DMS79 (cell line): ENCODE measurements at places on chromosomes 2 and 18.

DNA sequence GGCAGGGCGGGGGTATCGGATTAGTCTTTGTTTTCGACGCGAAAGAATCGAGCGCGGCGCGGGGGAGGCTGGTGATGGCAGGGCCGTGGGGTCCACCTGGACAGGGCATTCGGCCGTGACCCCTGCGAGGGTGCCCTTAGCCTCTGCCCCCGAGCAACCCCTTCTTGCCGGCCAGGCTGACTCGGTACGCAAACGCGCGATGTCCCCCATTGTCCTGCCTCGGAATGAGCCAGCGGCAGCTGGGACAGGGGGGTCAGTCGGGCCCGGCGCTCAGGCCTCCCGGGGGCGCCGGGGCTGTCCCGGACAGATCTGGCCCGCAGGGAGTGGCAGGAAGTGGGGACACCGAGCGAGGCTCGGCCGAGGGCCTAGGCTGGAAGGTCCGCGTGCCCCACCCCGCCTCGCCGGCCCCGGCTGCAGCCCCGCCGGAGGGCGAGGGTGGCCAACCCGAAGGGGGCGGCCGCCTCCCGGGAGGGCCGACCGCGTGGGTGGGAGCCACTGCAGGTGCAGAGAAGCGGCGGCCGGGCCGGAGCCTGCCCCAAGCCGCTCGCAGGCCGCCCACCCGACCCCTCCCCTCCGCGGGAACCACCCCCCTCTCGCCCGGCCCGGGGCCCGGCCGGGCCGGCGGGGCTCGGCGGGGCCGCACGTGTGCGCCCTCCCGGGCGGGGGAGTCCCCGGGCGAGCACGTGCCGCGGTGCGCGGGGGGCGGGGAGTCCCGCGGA, at the start of gene TET3:
TSS of gene TET3 (plus strand) at position 708 of the 719 bp plus-strand sequence. CDS start 1,494 bp downstream, outside the sequence.
- no peak for DNase-seq

DNA sequence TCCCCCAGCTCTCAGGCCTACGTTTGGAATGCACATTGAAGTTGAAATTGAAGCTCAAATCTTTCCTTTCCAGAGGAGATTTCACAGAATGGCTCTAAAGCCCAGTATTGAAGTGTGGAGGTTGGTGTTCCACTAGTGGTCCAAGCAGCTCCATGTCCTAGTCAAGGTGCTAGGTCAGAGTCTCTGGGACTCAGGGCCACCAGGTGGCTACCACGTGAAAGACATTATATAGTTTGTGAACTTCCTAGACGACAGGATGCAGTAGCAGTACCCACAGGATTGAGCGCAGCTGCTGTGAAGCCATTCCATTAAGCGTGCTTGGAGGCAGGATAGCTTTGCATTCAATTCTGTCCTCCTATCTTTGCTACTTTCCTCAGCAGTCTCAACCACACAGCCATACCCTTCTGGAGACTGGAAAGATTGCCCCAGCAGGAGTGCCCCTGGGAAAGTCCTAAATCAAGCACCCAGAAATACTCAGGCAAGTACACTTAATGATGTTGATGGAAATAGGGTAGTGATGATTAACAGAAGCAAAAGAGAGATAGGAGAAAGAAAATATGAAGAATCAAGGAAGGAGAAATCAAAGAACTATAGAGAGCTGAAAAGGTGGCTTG, 4.7 kb upstream of the TGFA start:
- DNase-seq, result no peak

GRCh38 chr2:133296401-133296800, 271.9 kb downstream of the NCKAP5 start:
- DNase-seq, result no peak

DNA sequence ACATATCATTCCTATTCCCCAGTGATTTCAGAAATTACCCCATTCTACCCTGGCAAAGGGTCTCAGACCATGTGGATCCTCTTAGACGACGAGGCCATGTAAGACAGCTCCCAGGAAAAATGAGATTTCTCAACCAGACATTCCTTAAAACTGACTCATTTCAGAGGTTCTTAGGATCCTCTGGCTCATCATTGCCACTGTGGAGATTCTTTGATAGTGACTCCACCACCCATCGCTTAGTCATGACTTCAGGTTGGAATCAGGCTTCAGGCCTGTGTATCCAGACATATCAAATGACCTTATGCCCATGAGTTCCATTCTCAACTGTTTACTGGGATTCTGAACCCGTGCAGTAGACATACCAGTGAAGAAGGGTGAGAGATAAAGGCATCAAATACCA, 245.6 kb upstream of the TCF4 start:
- no peak for DNase-seq

DNA sequence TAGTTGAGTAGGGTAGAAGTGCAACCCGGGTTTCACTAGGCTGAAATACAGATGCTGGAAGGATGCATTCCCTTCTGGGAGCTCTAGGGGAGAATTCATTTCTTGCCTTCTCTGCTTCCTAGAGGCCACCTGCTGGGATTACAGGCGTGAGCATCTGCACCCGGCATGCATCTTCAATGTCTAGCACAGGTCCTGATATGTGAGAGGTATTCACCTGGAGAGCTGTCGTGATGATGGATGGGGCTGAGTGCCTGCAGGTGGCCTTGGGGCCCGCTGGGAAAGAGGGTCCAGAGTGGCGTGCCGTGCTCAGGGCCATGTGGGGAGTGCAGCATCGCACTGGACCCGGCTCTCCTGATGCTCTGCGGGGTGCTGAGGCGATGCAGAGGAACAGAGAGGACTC, 6.6 kb upstream of the NTSR2 start:
- DNase-seq, result peak; percentile 59

- no peak for DNase-seq
These were observed 1.5 kb downstream of the TTC32 start for GRCh38 chr2:19899985-19900930.

GRCh38 chr18:63253428-63254372, 65.9 kb downstream of the BCL2 start:
- DNase-seq, result no peak

GRCh38 chr18:48771641-48772375, 179.0 kb downstream of the SMAD7 start:
- DNase-seq, result no peak

GRCh38 chr2:17355608-17356329, 162.5 kb downstream of the RAD51AP2 start:
- DNase-seq, result no peak

DNA sequence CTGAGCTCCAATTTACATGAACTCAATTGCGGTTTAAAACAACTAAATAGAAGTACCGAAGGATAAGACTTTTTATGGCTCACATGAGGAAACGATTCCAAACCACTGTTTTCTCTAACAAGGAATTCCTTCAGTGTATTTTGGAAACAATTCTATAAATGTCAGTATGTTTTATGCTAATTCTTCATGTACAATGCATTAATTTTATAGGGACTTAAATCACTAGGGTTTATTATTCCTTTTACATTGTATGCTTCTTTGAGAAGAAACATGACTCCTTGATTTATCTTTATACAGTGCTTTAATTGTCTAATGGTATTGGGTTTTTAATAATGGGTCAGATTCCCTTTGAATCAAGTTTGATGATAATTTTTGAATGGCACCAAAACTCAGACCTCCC, 566.8 kb downstream of the EPHA4 start:
- DNase-seq, result no peak

DNA sequence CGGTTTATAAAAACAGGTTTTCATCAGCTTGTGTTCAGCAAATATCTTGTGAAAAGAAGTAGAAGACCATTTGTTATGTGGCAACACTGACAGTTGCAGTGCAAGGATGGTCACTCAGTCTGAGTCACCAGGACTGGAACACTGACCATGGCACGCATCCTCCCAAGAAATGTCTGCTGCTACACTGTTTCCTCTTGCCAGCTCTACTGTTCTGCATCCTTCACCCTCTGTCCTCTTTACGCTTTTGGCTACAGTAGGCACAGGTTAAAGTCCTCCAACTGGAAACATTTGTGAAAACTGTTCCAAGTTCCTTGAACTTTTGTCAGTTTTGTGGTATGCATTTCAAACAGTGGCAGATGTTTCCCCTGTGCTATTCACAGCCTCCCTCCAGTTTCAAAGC, 39.4 kb downstream of the OSR1 start:
- DNase-seq, result no peak
